Progenitor cell of endocrine pancreas (in vitro differentiated cells): ENCODE measurements at places on chromosomes 1 and 21. TPM values are rescaled to one million over a fixed set of nuclear protein-coding genes. Genes with fewer than 3 reads are reported as not detected.

LAX1 gene
- not detected in 2 replicates for total RNA-seq

SPRR2A gene
- total RNA-seq = not detected in 2 replicates

TDRKH gene
- 16.3 and 16.5 TPM in 2 replicates for total RNA-seq

- no peak for DNase-seq
These were observed 74.2 kb upstream of the NEK7 start for GRCh38 chr1:198082576-198082975.

DNA sequence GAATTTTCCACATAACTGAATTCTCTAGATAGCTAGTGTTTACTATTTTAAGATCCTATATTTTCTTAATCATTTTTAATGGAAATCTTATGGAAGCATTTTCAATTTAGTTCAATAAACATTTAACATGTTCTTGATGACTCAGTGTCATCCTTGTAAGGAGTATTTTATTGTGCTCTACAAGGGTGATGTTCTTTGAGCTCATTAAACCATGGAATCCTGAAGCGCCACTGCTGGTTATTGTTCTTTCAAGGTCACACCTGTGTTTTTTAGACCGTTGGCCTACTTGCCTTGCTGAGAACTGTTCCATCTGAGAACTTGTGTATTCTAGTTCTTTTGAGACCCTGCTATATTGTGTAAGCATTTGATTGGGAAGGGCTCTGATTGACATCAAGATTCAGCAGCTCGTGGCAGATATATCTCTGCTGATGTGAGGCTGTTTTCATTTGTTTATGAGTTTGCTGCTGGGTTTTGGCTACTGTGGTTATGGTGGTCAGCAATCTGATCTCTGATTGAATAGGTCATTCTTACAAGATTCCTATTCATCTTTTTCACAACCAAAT lies 132.0 kb downstream of the GIPC2 start:
- DNase-seq = no peak

GRCh38 chr1:24775916-24776315 lies 30.7 kb downstream of the CLIC4 start:
- no peak for DNase-seq

- no peak for DNase-seq
These were observed 9.1 kb upstream of the C1orf159 start for GRCh38 chr1:1124786-1125642.

VWA5B1 gene
- 0.19 and 0.24 TPM in 2 replicates for total RNA-seq

KCNT2 gene
- total RNA-seq = 25.3 and 26.1 TPM in 2 replicates
